ENCODE measurements at places on chromosomes 3 and 15. TPM values are rescaled to one million over a fixed set of nuclear protein-coding genes. Genes with fewer than 3 reads are reported as not detected.

Gene NPAP1
- not detected for total RNA-seq

Gene SKOR1
- total RNA-seq = 2.7 TPM

DNA sequence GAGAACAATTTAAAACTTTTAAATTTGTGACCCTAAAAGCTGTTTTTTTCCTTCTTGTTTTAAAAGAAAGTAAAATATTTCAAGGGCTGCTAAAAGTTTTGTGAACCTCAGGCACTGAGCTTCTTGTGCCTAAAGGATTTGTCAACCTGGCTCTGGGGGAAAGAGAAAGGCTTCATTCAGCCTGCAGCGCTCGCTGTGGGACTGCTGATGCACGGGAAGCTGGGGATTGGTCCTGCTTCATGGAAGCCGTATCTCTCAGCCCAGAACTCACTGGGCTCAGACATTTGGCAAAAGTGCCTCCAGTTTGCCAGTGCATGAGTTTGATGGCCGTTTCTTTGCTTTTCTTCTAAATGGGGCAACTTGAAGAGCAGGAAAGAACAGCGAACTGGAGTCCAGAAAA is 30.8 kb downstream of the TPRG1 start:
- DNase-seq = no peak

DNA sequence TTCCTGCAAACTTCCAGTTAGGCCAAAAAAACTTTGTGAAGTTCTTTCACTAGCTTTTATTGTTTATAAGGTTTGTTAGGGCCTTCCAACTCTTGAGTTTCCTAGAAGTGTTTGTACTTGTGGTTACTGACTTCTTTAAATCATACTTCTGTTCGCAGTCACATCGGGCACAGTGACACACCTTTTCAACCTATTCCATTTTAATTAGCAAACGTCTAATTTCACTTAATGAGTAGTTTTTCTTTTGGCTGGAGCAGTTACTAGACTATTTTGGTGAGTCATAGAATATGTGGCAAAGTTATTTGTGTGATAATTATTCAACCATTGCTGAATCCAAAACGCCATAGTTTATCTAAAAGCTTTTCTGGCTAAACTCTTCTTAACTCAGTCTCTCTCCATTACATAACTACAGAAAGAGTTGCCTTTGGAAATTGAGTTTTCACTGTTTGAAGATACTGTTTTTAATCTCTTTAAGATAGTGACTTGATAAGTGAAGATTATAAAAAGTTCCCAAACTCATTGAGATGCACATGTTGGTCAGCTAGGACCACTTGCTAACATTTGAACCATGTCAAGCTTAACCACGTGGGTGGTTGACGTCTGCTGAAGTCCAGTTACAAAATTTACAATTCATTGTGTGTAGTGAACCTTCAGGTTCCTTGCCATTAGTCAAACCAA is 21.5 kb downstream of the CNOT10 start:
- H3K27me3 ChIP-seq = no peaks in the 10 kb centered on the region
- no peak for DNase-seq
- no peak overlapping the region for H3K4me3 ChIP-seq
- H3K36me3 ChIP-seq = peaks cover 7% of the 10 kb centered on the region

DNA sequence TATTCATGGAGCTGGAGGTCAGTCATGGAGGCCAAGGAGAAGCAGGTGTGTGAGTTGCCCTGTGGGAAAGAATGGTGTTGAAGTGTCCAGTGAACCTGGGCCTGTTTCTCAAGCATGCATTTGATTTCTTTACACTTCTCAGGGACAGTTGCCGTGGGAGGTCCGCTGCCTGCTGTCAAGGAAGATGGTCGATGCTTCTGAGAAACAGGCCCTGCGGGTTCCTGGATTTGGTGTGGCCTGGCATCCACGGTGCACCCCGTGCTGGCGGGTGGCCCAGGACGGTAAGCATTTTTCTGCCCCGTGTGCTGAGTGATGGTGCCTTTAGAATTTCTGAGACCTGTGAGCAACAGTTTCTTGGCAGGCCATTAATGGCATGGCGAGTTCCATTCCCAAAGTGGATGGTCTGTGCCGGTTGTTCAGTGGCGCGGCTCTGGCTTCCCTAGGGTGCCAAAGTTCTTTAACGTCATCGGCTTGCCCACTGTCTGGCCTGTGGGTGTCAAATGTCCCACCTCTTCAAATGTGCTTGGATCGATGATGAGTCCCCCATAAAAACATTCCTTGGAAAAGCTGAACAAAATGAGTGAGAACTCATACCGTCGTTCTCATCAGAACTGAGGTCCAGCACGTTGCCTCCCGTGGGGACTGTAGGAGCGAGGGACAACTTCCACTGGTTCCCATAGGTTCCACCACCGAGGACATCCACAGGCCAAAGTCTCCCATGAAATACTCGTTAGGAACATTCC is 107.2 kb downstream of the SNRPN start:
- peak; percentile 21 for DNase-seq
- H3K27ac ChIP-seq = no peak overlapping the region
- H3K4me1 ChIP-seq = no peaks in the 10 kb centered on the region
- no peaks in the 10 kb centered on the region for H3K27me3 ChIP-seq
- H3K4me3 ChIP-seq = no peak overlapping the region
- peaks cover 4% of the 10 kb centered on the region for H3K36me3 ChIP-seq

DNA sequence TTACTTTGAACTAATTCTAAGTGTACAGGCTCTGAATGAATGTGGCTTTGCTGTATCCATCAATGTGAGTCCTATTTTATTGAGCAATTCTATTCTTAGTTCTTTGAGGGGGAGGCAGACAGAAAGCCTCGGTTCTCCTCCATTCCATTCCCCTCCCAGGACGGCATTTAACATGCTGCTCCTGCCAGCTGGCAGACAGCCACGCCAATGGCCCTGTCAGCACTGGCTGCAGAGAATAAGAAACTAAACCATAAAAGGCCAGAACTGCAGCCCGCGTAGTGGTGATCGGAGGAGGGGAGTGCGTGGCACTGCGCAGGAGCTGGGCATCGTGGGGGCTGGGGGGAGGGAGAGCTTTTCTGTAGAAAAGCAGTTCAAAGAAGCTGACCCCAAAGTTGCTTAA is 76.0 kb upstream of the HACD2 start:
- H3K4me3 ChIP-seq = no peak overlapping the region
- no peaks in the 10 kb centered on the region for H3K36me3 ChIP-seq
- H3K4me1 ChIP-seq = no peaks in the 10 kb centered on the region
- H3K27ac ChIP-seq = no peak overlapping the region
- DNase-seq = no peak
